Right ventricle myocardium superior (tissue), 1 donor: ENCODE measurements at places on chromosomes 2 and 18.

DNA sequence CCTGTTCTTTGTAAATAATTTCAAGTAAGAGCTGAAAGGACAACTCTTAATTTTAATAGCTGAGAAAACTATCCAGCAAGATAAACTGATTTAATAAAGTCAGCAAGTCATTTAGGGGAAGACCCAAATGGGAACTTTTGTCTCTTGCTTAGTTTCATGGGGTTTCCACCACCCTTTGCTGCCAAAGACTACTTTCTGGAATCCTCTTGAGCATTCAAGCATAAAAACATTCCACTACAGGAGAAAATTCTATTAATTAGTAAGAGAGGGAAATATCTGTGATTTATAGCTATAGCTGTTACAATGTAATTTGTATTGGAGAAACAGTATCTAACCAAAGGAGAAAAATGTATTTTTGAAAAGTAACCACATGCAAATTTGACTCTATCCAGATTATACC, 20.6 kb downstream of the EFEMP1 start:
- DNase-seq, result no peak

DNA sequence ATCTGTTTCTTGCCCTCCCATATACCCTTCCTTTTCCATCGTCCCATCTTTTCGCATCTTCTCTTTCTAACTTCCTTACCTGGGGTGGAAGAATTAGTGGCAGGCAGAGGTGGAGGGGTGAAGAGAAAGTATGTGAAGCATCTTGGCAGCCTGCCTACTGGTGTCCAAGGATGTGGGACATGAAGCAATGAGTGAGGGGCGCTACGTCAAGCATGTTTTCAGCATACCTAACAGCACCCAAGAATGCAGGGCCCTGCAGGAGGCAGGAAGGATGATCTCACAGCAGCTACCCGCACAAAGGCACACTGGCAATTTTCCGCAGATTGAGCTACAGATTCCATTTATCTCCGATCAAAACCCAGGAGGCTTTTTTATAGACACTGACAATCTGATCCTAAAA, 42.2 kb downstream of the METTL4 start:
- no peak for DNase-seq

GRCh38 chr2:160917850-160918249, 242.4 kb upstream of the TANK start:
- no peak for DNase-seq

DNA sequence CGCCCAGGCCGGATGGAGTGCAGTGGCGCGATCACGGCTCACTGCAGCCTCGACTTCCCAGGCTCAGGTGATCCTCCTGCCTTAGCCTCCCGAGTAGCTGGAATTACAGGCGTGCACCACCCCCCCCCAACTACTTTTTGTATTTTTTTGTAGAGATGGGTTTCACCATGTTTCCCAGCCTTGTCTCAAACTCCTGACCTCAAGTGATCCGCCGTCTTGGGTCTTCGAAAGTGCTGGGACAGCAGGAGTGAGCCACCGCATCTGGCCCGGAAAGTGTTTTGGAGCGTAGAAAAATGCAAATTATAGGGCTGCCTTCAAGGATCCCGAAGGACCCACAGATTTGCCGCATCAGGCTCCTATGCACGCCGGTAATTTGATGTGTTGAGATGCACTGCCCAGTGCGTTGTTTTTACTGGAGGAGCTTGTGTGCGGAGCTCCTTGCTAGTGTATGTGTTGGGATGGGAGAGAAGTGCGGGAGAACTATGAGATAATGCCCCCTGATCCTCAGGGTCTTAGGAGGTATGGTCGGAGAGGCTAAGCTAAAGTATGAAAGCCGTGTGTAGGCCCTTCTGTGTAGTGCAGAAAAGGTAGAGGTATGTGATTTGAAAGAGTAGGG, 1.2 kb upstream of the CLASP1 start:
- no peak for DNase-seq

DNA sequence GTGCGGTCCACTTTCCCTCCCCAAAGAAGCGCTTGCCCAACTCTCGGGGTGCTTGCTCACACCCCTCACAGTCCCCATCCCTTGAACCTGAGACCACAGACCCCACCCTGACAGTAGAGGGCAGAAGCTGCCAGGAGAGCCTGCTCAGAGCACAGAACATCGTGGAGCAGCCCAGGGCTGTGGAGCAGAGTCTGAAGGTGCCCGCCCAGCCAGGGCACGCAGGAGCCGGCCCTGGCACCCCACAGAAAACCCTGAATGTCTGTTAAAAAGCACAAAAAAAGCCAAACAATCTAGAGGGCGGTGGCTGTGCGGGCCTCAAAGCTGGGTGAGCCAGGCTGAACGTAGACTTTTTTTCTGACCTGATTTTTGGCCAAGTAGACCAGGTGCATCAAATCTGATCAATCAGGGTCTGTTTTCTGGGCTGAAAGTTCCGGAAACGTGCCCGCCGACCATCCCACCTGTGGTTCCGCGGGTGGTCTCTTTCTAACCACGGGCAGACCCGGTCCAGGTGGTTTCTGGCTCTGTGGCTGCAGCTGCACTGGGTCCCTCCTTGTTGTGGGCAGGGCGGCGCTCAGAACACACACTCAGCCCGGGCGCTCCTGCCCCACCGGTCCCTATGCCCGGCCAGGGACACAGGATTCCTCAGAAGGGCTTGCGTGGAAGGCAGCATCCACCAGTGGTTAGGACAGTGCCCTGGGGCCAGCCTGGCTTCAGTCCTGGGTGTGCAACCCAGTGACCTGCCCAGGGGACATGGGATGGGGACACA, 66.3 kb downstream of the SLC66A2 start:
- no peak for DNase-seq

DNA sequence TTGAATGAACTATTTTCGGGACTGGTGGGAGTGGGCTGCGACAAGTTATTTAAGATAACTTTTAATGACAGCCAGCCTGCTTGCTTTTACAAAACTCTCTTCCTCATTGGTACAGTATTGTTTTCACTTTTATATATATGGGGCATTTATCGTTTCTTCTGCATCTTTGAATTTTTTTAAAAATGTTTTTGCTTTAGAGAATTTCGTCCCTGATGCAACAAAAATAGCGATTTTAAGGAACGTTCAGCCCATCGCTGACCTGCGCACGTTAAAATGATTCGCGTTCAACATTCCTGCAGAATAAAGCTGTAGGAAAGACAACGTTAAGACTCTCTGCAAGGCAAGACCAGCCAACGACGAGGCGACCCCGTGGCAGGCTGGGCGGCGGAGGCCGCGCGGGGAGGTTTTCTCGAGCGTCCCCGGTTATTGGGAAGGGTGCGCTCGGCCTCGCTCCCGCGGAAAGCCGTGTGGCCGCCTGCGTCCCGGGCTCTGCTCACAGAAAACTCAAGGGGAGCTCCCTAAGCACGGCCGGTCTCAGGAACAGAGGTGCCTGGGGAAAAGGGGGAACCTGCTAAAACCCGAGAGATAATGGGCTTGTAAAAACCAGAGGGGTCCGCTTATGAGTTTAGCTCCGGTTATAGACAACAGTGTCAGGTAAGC, 3.0 kb downstream of the PAX8 start:
- DNase-seq, result no peak

DNA sequence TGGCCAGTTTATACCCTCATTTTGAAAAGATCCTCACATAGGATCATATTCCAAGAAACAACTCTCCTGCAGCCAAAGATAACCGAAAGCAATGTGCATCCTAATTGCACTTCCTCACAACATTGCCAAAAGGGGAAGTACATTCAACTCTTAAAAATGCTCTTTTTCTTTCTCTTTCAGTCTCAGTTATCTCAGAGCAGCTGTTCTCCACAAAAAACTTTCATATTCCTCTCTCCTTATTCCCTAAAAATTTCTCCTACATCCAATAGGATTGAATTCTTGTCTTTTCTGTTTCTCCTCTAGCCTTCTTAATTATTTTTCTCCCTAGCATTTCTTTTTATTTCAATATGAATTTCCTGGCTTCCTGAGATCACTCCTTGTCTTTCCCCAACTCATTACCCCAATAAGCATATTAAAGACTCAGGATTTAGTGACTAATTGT, 7.4 kb upstream of the VRK2 start:
- no peak for DNase-seq

GRCh38 chr18:11978956-11979355, 2.4 kb upstream of the IMPA2 start:
- no peak for DNase-seq

DNA sequence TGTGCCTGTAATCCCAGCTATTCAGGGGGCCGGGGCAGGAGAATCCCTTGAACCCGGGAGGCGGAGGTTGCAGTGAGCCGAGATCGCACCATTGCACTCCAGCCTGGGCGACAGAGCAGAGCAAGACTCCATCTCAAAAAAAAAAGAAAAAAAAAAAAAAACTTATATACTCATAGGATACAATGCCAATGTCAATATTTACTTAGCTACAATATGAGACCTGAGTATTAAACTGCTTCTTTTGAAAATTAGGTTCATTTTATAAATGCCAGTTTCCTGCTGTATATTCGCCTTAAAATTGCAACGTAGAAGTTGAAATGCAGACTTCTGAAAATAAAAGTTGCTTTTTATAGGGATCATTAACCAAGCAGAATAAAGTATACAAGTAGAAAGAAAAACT, 2.3 kb downstream of the SLC35F5 start:
- no peak for DNase-seq

- DNase-seq, result peak; percentile 89
Observed at GRCh38 chr18:63074981-63075404, 244.6 kb downstream of the BCL2 start.

DNA sequence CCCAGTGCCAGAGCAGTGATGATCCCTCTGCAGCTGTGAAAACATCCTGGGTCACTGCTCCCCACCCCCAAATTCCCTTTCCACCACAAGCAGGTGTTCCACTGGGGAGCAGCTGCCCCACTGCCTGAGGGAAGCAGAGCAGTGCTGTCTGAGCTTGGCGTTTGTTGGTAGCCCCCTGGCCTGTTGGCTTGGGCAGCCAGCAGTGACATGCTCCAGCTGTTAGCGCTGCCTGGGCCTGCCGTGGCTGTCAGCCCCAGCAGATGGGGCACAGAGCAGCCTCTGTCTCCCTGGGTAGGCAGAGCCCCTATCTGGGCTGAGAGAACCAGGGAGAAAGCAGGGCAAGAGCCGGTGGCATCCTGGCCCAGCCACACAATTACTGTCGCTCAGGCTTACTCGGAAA, 247.7 kb downstream of the GLI2 start:
- DNase-seq, result no peak

DNA sequence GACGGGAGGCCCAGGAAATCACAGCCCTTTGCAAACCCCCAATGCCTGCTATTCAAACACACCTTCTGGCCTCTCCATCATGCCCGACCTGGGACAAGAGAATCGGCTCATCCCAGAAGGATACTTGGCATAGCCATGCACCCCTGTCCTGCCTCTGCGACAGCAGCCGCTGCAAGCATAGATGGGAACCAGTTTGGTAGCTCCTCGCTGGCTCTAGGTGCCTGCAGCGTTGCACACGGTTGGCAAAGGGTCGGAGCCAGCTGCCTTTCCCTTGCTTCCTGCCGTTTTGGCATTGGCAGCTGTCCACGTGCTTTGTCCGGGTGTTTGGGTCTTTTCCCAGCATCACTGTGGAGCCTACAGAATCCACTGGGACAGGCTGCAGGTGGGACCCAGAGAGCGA, 76.9 kb downstream of the TWIST2 start:
- DNase-seq, result no peak

- DNase-seq, result no peak
Observed at GRCh38 chr2:48292393-48292792, 237.6 kb upstream of the STON1 start.

GRCh38 chr18:58117786-58118403, 73.9 kb downstream of the NEDD4L start:
- no peak for DNase-seq

DNA sequence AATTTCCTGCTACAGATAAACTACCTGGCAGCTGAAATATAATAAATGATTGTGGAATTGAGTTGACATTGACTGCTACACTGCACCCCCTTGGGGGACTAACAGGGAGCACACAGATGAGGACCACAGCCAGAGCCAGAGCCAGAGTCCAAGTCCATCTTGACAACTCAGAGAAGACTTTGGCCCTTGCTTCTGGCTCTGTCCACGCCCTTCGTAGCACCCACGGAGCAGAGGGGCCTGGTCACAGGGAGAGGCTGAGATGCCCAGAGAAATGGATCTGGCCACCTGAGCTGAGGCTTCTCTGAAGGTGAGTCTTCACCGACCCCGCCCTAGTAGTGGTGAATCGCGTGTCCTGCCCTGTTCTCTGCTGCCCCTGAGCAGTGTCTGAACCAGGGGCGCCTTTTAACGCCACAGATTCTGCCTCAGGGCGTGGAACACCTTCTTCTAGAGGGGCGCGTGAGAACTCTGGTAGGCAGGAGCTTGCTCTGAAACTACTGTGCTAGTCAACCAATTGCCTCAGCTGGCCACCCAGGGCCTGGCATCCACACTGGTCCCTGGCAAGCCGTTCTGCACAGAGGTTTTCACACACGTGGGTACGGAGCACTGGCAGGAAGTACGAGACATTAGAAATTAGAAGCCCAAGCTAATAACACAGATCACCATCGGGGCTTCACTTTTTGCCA, 35.7 kb upstream of the MAT2A start:
- DNase-seq, result no peak

DNA sequence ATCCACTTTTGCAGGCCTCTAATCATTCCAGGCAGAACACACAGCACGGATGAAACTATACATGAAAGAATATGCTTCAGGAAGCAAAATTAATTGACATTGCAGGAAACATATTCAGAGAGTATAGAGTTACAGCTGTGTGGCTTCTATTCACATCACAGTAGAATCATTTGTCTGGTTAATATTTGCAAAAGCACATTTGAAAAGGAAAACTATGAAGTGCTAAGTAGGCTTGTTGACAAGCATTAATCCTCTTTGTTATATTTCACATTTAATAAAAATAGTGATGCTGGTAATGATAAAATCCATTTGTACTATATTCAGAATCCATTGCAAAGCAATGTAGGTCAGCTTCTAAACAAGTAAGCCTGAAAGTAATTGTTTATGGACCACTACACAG, 32.2 kb upstream of the PIK3C3 start:
- DNase-seq, result no peak

DNA sequence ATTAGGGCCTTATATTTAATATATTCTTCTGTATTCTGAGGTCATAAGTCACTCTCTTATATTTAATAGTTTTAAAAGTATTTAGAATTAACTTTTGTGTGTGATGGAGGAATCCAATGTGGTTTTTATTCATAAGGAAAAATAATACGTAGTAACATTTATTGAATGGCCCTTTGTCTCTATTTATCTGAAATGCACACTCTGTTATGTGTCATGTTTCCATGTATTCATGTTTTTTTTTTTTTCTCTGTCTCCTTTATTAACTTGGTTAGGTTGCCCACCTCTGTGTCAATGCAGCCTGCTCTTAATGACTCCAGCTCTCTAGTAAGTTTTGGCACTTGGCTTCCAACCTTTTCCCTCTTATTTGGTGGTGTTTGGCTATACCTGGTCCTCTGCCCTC, 33.8 kb downstream of the RNF144A start:
- DNase-seq, result no peak
